ENCODE measurements at places on chromosomes 6 and 20.

GRCh38 chr20:23541330-23541729 is 27.0 kb downstream of the CST9L start:
- DNase-seq: no peak

DNA sequence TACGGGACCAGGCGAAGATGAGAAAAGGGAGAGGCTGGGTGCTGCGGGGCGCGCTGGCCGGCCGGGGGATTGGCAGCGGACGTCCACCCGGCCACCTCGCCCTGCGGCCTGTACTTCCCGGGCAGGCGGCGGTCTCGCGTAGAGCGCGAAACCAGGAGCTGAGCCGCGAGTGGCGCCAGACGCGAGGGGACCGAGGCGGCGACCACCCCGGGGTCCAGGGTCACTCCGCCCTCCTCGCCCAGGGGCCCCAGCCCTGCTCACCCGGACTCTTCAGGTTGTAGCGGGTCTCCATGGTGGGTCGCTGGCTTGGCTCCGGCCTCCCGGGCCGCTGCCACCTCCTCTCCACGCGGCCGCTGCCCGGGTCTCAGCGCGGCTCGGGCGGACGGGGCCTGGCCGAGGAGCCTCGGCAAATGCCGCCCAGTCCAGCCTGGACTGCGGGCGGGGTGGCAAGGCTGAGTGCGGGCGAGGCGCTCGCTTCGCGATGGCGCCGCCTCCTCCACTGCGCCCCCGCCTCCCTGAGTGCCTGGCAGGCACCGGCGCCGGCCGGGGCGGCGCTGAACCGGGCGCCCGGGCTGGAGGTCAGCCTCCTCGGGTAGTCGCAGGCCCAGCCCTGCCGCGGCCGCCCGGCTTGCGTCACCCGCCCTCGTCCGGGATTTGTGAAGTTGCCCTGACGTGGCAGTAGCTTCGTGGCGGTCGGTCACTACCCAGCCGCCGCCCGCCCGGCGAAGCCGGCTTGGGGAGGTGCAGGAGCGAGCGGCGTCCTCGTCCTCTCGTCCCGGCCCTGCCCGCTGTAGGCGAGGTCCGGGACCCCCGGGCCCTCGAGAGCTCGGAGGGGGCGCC is at the start of gene UBE2J1:
Gene UBE2J1 (minus strand): TSS at position 445 of the 840 bp plus-strand sequence. CDS start 153 bp downstream, at position 292.
- peak; percentile 49 for DNase-seq

GRCh38 chr6:147942363-147942762 is 400.3 kb upstream of the SASH1 start:
- no peak for DNase-seq

- DNase-seq: no peak
These were observed 8.3 kb upstream of the NPEPL1 start for GRCh38 chr20:58684291-58684690.

DNA sequence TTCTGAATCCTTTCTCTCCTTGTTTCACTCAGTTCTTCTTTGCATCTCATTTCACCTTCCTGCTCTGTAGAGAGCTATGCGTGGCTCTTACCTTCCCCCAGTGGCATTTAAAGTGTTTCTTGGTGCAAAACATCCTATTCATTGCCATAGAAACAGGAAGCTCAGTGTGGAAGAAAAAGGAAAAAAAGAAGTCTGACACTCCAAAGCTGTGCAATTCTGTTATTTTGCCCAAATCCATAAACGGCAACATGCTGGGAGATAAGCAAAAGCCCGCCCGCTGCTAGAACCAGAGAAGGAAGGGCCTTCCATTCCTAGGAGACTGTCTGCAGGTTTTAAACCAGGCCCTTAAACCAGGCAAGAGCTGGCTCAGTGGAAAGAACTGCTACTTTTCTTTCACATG is 247.1 kb downstream of the HIVEP2 start:
- no peak for DNase-seq
